Dermis blood vessel endothelial cell (primary cell): ENCODE measurements at places on chromosomes 13 and 19. TPM values are rescaled to one million over a fixed set of nuclear protein-coding genes. Genes with fewer than 3 reads are reported as not detected.
A peak's percentile ranks its signal among the peaks of the same experiment; 100 is the strongest.

- DNase-seq: no peak
These were observed 107.2 kb downstream of the NALCN start for GRCh38 chr13:101309014-101309619.

DNA sequence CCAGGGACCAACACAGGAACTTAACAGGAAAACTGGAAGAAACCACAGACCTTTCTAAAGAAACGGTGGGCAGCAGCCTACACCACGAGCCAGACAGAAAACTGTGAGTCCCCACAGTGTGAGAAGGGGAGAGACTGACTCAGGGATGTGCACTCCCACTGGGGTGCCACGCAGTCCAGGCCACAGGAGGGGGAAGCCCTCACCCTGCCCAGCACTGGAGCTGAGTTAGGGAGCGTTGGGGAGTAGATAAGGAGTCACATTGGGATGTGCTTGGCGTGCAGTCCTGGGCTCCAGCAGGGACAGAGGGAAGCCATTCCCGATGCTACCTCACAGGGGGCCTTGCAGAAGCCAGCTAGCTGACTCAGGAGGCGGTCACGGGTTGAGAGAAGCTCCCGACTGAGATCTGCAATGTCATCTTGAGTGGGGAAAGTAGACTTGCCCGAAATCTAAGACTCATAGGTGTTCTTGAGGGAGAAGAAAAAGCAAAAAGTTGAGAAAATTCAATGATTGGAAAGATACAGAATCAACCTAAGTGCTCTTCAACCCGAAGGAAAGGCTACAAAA is 17.3 kb downstream of the SIGLEC8 start:
- DNase-seq: no peak

DNA sequence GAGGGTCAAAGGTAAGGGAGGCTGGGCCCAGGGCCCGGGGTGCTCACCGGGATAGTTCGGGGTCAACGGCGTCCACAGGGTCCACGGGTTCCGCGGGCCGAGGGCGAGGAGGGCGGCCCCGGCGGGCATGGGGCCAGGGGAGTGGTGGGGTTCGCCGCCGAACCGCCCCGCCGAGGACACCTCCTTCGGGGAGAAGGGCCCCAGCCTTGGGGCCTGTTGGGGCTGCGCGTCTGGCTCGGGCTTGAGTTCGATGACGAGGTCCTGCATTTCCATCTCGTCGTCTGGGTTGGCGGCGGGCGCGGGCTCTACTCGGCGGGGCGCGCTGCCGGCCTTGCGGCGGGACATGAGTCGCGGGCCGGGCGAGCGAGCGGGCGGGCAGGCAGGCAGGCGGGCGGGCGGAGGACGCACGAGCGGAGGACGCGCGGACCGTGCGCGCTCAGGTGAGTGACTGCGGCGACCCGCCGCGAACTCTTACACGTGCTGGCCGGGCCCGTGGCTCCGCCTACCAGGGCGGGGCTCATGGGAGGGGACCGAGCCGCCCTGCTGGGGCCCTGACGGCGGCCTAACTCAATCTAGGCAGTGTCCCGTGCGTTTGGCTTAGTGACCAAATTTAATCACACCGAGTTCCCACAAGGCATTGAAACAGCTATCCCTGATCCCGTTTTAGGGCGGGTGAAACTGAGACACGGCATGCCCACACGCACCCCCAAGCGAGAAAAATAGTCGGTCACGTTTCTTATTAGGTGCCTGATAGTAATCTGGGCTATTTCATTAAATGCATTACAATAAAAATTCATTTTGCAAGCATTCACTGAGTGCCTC is at the start of gene ZNF296:
Gene ZNF296, minus strand, starts transcription at position 450 of the 822 bp plus-strand sequence. Its CDS starts 105 bp downstream, at position 345.
- peak; percentile 52 for DNase-seq

The KASH5 gene
- not detected in 2 replicates for total RNA-seq

- no peak for DNase-seq
These were observed 19.9 kb downstream of the DPF1 start for GRCh38 chr19:38204096-38204495.

- DNase-seq: peak; percentile 34
These were observed 58.6 kb upstream of the WASF3 start for GRCh38 chr13:26498656-26499601.

GRCh38 chr19:47158879-47159503 is 28.4 kb downstream of the SAE1 start:
- peak; percentile 65 for DNase-seq

DNA sequence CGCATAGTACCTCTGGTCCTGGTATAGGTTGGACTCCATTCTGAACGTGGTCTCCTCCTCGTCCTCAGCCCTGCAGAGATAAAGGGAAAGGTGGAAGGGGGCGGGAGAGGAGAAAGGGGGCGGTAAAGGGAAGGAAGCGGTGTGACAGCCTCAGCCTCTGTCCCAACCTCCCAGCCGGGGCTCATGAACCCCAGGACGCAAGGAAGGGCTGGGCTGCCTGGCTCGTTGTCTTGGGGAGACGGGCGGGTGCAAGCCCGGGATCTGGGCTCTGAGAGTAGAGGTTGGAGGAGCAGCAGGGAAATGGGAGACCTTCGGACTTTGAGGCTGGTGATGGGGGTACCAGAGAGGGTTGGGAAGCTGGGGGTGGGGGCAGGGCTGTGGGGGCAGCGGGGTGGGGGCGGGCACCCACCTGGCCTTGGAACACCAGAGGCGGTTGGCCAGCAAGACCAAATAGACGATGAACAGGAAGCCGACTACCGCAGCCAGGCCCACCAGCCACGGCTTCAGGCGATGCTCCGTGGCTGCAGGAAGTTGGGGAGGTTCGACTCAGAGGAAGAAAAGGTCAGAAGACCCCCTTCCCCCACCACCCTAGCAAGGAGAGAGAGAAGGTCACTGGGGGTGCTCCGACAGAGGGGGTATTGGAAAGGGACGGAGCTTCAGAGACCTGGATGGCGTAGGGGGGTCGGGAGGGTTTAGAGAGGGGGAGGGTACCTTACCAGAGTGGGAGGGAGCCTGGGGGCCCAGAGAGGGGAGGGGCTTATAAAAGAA is 1.7 kb downstream of the SMIM24 start:
- no peak for DNase-seq

- no peak for DNase-seq
These were observed 153.7 kb downstream of the KLF5 start for GRCh38 chr13:73212482-73212881.

GRCh38 chr13:87821512-87821911 is 150.3 kb downstream of the SLITRK5 start:
- DNase-seq: no peak

GRCh38 chr13:85910962-85911361 is 111.7 kb upstream of the SLITRK6 start:
- DNase-seq: no peak

The WDR87 gene
- not detected in 2 replicates for total RNA-seq

GRCh38 chr13:32851083-32852069 is 164.8 kb upstream of the KL start:
- DNase-seq: no peak

GRCh38 chr13:46182491-46182877 is 507 bp upstream of the LCP1 start:
- DNase-seq: no peak

- peak; percentile 96 for DNase-seq
These were observed 1.5 kb downstream of the STARD13 start for GRCh38 chr13:33284031-33284430.

DNA sequence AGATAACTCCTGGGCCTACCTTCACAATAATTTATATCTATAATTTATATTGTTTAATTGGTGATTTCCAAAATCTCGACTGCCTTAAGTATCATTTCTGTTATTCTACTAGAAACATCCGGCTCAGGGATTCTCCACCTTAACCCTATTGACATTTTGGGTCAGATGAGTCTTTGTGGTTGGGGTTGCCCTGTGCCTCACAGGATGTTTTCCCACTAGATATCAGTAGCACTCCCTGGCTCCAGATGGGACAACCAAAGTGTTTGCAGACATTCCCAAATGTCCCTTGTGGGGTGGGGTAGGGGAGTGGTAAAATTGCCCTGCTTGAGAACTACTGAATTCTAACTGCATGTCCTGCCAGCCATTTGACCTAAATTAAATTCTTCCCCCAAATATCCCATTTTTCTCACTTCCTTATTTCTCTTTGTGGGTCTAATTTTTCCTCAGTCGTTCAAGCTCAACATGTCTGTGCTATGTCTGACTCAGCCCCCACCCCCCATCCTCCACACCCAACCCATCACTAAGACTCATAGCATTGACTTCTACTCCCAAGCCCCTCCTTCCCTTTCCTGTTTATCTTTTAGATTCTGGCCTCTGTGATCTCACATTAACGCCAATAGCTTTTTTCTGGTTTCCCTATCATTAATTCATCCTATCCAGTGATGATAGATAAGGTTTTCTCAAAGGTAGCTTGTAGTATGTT is 545.1 kb downstream of the EFNB2 start:
- no peak for DNase-seq

The ZNF625 gene
- 11.5 and 15.1 TPM in 2 replicates for total RNA-seq

DNA sequence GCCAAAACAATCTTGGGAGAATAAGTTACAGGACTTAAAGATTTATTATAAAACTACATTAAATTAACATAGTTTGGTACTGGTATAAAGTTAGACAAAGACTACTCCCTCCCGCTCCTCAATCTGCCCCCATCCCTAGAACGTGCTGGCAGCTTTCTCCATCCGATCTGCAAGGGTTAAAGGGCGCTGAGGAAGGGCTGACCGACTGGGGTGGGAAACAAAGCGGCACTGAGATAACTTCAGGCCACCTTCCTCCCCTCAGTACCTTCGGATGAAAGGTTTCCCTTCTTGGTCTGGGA is 790 bp upstream of the SUGT1 start:
- DNase-seq: no peak

The S1PR4 gene
- total RNA-seq: 2.1 and 2.2 TPM in 2 replicates

DNA sequence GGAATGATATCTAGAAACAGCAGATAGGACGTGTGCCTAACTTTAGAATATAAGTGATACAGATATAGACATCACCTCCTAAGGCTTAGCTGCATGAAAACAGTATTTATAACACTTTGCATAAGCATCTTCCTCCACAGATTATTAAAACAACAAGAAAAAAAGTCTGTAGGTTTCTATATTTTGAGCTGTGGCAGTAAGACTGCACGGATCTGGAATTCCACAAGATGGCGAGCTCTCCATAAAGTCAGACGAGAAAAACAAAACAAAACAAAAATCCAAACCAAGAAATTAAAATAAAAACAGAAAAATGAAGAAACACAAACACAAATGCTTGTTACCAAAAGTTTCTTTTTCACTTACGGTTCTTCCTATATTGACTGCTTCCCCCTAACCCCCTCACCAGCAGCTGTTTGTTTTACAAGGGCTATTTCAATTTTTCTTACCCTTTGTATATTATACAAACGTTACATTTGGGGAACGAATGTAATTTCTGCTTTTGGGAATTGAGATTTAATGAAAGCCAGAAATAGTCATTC is 285.8 kb downstream of the MYO16 start:
- peak; percentile 80 for DNase-seq

The RFPL4A gene
- 0.14 and 0.51 TPM in 2 replicates for total RNA-seq

The SIGLECL1 gene
- not detected in 2 replicates for total RNA-seq

- no peak for DNase-seq
These were observed 93.4 kb upstream of the SLITRK1 start for GRCh38 chr13:83975655-83976165.

DNA sequence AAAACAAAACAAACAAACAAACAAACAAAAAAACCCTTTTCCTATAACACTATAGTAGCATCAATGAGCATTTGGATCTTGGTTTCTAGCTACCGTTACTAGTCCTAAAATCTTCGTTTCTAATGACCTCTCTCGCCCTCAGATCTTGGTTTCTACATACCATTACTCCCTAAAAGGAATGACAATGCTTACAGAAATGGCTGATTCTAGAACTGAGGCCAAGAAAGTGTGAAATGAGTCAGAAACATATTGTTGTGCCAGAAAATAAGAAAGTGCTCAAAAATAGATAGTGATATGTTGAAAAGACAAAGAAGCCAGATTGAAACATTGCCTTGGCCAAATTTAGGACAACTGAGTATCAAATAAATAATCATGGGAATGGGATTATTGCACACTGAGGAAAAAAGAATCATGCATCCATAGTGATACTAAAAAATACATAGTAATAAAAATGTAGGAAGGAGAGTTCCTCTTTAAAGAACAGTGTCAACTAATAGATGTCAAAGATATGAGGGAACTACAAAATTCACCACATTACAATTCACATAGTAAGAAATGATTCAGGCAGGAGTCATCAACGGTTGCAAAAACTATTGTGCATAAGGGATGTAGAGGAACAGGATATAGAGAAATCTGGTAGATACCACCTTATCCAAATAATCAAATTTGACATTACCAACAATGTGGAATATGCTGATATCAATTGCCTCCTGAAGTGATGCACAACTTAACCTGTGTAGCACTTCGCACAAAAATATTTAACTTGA is 386.6 kb downstream of the DIAPH3 start:
- DNase-seq: peak; percentile 55

DNA sequence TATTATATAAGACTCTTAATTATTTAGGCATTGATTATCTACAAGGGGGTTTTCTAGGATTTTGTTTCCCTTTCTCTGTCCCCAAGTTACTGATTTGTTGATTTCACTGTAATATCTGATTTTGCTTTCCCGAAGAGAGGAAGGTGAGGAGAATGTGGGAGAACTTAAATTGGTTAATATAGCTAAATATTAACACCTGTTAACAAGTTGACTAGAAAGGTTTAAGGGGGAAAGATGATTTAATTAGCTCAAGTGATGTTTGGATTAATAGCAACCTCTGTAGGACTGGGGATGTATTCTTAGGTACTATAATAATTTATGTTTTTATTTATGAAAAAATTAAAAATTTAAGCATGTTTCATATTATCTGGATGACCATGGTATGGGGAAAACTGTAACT is 35.1 kb downstream of the SPATA13 start:
- DNase-seq: no peak

DNA sequence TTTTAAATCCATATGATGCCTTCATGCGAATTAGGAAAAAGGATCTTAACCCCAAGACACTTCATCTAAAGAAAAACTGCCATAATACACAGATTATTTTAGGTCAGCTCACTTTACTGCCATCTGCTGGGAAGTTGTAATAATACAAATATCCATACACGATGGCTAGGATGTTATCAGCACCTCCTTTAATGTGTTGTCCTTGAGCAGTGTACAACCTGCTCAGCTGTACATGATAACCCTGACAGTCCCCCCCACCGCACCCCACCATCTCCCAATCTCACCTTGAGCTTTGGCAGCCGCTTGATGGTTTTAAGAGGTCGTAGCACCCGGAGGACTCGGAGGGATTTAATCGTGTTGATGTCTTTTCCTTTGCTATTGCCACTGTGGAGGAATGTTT is 112.2 kb downstream of the IER2 start:
- DNase-seq: peak; percentile 74

The CD22 gene
- 0.34 and 0.37 TPM in 2 replicates for total RNA-seq
